ENCODE measurements at places on chromosomes 6 and 20.

DNA sequence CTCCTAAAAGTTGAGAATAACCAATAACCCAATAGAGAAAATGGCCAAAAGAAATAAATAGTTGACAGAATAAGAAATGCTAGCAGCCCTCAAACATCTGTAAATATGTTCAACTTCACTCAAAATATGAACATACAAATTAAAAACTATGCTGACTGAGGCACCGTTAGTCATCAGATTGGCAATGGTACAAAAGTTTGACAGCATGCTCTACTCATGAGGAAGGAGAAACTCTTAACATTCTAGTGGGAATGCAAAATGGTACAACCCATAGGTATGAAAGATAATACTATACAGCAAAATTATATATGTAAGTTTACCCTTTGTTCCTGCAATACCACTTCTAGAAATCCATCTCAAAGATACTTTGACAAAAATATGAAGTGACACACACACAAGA is 1.6 kb upstream of the ZSCAN12 start:
- no peak for DNase-seq

DNA sequence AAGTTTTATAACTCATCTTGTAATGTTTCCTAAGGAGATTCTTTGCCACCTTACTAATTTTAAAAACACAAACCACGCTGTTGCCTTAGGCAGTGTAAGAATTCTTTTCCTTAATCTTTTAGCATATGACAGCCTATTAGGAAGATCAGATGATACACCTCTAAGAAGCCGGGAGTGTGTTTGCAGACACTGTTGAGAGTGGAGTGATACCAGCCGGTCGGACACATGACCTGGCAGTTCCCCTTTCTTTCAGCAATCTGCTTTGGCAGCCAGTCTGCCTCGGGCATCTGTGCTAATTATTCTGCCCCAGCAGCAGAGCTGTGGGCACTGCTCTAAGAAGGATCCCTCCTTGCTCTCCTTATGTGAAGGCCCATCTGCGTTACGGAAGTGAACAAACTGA is 50.9 kb downstream of the PLCB4 start:
- no peak for DNase-seq

GRCh38 chr6:90730151-90730673 is 143.3 kb upstream of the MAP3K7 start:
- no peak for DNase-seq

GRCh38 chr6:45757443-45758130 is 258.1 kb downstream of the CLIC5 start:
- DNase-seq, result no peak

GRCh38 chr6:155085582-155086257 is 90.6 kb downstream of the TIAM2 start:
- no peak for DNase-seq
